Activated T-helper 9 cell treated with anti-CD3 and anti-CD28 coated beads, Interleukin-2, amount 50 U/mL, for 16 hours (primary cell): ENCODE measurements at places on chromosomes 12 and 14.
A peak's percentile ranks its signal among the peaks of the same experiment; 100 is the strongest.

GRCh38 chr14:88668448-88669116, 105.7 kb downstream of the ZC3H14 start:
- no peak for DNase-seq

DNA sequence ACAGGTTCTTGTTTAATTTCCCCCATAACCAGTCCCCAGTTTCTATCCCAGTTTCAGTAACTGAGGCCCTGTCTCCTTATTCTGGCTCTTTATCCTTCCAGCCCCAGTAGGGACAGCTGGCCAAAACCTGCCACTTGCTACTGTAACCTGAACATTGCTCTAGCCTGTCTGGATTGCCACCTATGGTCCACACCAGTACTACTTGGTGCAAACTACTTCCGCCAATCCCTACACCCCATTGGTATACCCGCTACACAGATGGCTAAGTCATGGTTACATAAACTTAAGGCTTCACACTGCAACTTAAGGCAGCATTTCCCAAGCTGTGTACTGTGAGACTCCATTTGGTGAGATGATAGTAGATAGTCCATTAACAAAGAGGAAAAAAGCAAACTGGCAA, 20.3 kb upstream of the C12orf76 start:
- DNase-seq: no peak

- no peak for DNase-seq
These were observed 8.5 kb downstream of the PHETA1 start for GRCh38 chr12:111360325-111360930.

DNA sequence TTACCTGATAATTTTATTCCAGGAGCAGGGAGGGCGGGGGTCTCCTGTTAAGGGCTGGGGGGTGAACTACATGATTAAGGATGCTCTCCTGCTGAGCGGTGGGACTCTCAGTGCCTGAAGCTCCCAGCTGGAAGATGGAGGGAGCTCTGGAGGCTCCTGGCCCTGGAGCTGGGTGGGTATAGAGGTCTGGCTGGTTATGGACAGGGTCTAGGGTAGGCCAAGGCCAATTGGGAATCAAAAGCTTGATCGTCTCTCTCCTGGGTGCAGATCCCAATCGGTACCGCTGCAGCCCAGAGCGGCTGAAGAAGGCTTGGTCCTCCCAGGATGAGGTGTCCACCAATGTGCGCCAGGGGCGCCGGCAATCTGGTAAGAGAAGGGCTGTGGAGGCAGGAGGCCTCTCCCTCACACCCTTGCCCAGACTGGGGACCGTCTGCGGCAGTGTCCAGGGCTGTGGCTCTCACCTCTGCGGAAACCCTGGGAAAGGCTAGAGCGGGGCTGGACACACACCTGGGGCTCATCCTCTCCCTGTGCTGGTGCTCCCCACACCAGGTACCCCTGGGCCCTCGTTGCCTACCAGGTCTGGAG, 28.4 kb downstream of the PLEKHG3 start:
- DNase-seq: no peak

DNA sequence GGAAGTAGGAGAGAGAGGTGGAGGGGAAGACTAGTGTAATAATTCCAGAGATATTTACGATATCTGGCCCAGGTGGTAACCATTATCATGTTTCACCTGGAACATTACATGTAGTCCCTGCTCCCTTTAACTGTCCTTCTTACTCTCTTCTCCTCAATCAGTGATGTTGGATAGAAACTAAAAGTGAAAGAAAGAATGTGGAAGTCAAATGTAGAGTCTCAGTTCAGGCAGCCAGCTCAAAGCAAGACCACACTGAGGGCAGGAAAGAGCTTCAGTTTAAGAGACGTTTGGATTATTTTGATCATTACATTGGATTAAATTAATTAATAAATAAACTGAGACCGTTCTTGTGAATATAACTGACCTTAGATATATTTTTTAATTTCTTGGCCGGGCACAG, 594.4 kb downstream of the FLRT2 start:
- DNase-seq: no peak

- no peak for DNase-seq
These were observed 40.0 kb upstream of the CAPRIN2 start for GRCh38 chr12:30794591-30795409.

DNA sequence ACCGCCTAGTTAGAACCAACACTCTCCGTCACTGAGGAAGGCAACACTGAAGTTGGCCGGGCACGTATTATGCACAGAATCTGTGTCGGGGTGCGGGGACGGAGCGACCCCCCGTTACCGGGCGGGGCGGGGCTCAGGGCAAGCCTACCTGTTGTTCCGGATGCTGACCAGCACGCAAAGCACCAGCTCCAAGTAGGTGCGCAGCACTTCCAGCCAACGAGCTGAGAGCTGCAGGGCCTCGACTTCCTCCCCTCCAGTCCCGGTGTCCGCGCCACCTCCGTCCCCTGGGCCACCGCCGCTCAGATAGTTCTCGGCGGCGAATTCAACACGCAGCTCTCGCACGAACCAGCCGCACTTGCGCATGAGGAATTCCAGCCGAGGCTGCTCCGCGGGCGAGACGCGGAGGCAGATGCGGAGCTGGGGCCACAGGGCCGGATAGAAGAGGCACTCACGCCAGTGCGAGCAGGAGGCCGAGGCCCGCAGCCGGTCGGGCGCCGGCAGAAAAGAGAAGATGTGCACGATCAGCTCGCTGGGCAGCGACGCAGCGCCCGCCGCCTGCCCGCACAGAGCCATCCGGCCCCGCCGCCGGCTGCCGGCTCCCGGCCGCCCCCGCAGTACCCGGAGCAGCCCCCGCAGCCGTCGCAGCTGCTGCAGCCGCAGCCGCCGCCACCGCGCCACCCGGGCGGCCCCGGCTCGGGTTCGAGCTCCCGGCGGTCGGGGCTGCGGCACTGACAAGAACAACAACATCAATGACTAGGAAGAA, 636 bp downstream of the FBXO33 start:
- DNase-seq: peak; percentile 23

- DNase-seq: no peak
These were observed 168.0 kb downstream of the RAD51B start for GRCh38 chr14:67987606-67988005.

DNA sequence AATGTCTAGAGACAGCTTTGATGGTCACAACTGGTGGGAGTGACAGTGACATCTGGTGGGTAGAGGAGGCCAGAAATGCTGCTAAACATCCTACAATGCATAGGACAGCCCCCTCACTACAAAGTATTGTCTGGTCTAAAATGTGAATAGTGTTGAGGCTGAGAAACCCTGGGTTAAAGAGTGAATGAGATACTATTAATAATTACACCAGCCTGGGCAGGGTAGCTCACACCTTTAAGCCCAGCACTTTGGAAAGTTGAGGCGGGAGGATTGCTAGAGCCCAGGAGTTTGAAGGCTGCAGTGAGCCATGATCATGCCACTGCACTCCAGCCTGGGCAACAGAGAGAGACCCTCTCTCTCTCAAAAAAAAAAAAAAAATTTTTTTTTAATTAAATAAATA, 11.1 kb downstream of the SVOP start:
- DNase-seq: no peak

- no peak for DNase-seq
These were observed 1351.7 kb upstream of the TMEM132C start for GRCh38 chr12:126915309-126915708.

GRCh38 chr14:99123208-99123870, 148.7 kb downstream of the BCL11B start:
- no peak for DNase-seq

GRCh38 chr12:95116773-95117172, 43.4 kb upstream of the NR2C1 start:
- no peak for DNase-seq

GRCh38 chr12:64903479-64904152, 79.2 kb downstream of the TBC1D30 start:
- no peak for DNase-seq

GRCh38 chr14:22640192-22640591, 4.0 kb downstream of the OR6J1 start:
- DNase-seq: no peak

- DNase-seq: no peak
These were observed 3.5 kb downstream of the KICS2 start for GRCh38 chr12:64218597-64218996.

DNA sequence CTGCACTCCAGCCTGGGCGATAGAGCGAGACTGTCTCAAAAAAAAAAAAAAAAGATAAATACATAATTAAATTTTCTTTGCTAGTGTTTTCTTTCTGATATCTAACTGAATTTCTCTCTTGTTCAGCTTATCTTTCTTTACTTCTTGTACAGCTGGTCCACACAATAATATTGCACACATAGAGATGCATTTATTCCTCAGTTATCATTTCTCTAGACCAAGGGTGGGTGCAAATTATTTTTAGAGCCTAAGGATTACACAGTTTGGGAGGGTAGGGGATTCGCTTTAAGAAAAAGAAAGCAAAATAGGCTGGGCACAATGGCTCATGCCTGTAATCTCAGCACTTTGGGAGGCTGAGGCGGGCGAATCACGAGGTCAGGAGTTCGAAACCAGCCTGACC, 17.9 kb downstream of the A2ML1 start:
- no peak for DNase-seq

DNA sequence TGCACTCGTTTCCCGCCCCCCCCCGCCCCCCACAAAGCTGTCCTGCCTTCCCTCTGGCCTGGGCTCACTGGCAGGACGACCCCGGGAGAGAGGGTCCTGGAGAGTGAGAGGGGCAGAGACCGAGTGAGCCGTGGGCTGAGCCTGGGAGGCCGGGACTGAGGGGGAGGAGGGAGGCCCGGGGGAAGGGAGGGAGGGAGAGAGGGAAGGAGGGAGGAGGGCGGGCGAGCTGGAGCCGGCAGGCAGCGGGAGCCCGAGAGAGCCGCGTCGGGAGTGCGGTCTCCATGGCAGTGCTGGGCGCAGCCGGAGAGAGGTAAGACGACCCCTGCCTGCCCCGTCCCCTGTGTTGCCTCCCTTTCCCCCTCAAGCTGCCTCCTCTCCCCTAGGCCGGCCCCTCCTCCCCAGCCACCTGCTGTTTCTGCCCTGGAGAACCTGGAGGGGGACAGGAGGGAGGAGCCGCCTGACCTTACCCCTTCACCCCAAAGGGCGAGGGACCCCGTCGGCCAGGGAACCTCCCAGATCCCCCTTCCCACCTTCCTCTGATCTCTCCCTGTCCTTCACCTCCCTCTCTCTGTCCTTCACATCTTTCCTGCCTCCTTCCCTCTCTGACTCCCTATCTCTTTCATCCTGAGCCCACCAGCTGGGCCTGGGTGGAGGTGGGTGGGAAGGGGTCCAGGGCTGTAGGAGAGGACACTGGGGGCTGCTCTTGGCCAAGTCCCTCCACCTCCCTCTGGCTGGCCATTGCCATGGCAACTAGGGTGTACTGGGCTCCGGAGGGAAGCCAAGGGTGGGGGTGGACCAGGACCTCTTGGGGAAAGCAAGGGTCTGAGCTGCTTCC, at the start of gene GPR162:
Gene GPR162, plus strand, starts transcription at position 231 of the 835 bp plus-strand sequence. CDS start 2,078 bp downstream, outside the sequence.
- DNase-seq: no peak

DNA sequence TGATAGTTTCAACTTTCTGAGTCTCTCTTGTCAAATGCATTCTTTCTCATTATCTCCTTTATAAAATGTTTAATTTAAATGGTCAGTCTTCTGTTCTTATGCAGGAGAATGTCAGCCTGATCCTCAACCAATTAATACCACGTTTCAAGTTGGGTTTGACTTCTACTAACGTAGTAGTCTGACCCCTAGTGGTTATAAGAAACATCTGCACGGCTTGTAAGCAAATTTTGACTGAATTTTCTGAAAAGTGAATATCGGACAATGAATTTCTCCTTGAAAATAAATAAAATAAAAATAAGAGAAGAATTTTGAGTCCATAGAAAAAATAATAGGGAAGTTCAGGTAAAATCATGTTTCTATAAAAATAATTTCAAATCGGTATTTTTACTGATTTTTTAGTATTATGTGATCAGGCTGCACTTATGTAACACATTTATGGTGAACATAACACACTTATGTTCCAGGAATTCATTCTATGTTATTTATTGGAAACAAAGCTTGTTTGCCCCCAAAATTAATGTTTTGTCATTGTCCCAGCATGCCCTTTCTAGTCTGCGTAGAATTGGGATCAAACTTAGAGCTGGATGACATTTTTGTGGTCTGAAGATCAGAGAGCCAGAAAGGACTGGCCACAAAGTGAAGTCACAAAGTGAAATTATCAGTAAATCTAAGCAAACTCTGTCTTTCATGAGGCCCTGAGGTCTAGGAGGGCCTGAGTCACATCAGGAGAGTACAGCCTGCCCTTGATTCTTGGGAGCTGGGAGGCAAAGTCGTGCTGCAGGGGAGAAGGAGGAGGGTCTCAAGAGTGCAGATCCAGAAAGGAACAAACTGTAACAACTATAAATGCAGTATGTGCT, 101.2 kb upstream of the STXBP6 start:
- DNase-seq: no peak

- no peak for DNase-seq
These were observed 14.5 kb downstream of the PLEKHG3 start for GRCh38 chr14:64718762-64719161.

DNA sequence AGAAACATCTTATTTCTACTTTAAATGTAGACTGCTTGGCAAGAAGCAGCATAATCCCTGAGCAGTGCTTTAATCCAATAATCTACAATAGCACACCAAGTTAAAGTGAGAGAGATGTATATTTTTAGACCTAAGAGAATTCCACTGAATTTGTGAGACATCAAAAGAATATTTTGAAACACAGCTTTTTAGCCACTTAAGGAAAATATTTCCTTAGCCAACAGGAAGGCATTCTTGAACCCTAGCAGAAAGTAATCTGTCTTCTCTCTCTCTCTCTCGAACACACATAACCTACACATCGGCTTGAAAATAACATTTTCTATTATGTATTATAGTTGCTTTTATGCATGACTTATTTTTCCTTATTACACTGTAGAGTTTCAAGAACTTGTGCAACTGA, 34.0 kb downstream of the KITLG start:
- DNase-seq: no peak
